ENCODE measurements at places on chromosomes 3 and 15. TPM values are rescaled to one million over a fixed set of nuclear protein-coding genes. Genes with fewer than 3 reads are reported as not detected.

DNA sequence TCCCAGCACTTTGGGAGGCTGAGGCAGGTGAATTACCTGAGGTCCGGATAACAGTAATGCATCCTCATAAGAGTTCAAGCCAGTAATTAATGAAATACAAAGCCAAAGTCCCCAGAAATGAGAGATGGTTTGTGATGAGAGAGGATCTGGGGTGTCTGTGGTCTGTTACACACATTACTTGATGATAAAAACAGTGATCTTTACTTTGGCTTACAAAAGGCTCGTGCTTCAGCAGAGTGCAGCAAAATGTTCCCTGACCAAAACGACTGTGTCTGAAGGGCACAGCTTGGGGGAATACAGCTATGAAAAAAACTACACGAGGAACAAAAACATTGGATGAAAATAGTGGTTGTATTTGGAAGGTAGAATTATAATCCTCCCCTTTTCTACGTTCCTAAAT is 40.9 kb downstream of the CRTC3 start:
- DNase-seq, result no peak

- DNase-seq, result no peak
Observed at GRCh38 chr15:96230526-96231181, 99.8 kb upstream of the NR2F2 start.

DNA sequence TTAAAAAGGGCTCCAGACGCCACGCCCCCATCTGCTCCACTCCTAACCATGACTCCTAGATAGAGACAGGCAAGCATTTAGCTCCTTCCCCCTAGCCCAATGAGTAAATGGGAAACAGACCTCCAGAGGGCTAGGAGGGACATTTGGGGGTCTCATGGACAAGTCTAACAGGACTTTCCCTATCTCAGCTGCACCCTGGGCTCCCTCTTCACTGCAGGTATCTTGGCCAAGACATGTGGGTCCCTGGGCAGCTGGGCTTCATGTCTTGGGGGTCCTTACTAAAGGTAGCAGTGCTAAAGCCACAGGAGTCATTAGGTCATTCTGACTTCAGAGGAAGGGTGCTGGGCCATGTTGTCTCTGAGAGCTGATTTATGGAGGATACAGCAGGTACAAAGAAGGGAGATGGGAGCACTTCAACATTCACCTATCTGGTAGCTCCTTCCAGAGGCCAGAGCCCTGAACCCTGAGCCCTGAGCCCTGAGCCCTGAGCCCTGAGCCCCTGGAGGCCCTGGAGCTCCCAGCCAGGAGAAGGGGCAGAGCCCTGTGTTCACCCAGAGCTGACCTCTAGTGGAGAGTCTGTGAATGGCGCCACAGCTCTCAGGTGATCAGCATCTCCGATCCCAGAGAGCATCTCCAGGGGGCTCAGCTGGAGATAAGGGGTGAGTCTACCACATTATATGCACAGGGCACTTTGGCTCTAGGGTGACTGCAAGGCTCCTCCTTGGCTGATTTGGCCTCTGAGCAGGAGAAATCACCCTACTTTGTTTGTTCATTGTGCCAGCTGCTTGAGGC is 40.1 kb upstream of the EPHB1 start:
- no peak for DNase-seq

DNA sequence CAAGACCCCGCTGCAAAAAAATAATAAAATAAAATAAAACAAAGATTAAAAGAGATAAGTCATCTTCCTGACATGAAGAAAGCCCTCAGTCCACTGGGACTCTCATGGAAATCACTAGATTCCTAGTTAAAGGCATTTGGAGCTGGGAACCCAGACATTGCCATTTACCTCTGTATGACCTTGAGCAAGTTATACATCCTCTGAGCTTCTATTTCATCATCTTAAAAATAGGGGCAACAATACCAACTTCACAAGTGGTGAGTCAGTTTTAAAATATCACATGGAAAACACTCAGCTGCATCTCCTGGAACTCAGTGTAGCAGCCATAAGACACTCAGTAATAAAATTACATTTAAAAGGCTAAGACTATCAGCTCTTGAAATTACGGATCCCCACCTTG is 334.8 kb downstream of the ERC2 start:
- no peak for DNase-seq

- DNase-seq, result no peak
Observed at GRCh38 chr15:88571852-88572259, 25.4 kb upstream of the DET1 start.

GRCh38 chr3:65425880-65426279 is 612.8 kb downstream of the MAGI1 start:
- no peak for DNase-seq

The AQP9 gene
- total RNA-seq, result 9.3 TPM

The CPLX3 gene
- not detected for total RNA-seq

GRCh38 chr3:13254028-13254951 is 165.8 kb downstream of the NUP210 start:
- no peak for DNase-seq

DNA sequence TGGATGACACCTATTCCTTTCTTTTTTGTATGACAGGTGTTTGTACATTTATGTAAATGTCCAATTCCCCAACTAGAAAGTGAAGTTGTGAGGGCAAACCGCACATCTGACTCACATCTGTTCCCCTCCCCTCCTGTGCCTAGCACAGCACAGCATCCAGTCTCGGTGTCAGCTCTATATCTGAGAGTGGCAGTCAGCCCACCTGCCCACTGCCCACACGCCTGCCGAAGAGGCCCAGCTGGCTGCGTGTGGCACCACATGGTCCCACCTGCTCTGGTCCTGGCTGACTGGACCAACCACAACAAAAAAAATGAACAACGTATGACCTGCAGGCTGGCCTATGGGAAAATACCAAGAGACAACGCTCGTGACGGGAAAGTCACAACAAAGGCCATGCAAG is 62.8 kb downstream of the XXYLT1 start:
- no peak for DNase-seq

DNA sequence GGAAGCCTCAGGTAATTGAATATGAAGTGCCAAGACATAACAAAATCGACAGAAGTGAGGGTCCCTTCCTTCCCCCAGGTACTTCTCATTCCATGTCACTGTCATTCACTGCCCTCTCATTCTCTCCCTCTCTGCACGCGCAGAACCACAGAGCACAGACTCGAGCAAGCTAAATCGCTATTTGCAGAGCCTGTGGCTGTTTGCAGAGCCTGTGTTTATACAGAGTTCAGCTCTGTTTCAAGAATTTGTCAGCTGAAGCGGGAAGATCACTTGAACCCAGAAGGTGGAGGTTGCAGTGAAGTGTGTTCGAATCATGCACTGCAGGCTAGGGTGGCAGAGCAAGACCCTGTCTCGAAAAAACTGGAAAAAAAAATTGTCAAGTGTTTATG is 2.5 kb downstream of the VILL start:
- no peak for DNase-seq

Measured in sciatic nerve (tissue), 2 donors.